ENCODE measurements at places on chromosomes 3 and 15. TPM values are rescaled to one million over a fixed set of nuclear protein-coding genes. Genes with fewer than 3 reads are reported as not detected.
A peak's percentile ranks its signal among the peaks of the same experiment; 100 is the strongest.

Gene ITIH3
- 53.6 TPM for total RNA-seq

Gene IQCH
- total RNA-seq, result 0.24 TPM

Gene TNIK
- 15.0 TPM for total RNA-seq

Gene ATP6V1A
- 81.7 TPM for total RNA-seq

Gene COL6A5
- total RNA-seq, result 0.08 TPM

Gene RASL12
- 6.5 TPM for total RNA-seq

DNA sequence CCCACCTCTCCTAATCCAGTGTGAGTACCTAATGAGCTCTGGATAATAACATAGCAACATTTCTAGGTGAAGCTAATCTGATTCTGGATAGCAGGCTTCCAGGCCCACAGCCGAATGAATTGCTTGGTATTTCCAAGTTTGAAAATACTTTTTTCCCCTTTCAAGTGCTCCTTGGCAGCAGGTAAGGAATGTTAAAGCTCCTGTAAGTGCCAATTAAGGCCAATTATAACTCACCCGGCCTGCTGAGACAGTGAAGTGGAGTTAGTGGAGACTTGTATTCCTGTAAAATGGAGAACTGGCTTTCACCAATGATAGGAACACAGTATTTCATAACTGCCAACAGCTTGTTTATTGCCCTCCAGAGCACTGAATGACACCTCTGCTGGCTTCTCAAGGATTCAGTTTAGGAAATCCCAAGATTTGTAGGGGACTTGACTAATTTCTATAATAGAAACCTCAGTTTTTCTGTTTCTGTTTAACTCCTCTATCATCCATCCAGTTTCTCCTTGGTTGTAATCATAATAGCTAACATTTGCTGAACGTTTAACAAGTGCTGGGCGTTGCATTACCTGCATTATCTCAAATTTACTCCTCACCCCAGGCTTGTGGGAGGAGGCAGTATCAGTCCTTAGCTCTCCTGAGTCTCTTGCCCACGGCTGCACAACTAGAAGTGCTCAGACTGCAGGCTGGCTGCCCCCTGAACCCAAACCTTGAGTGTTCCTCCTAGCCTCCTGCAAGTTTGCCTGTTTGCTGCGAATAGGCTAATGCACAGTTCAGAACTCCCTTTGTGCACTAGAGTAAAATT, 52.7 kb upstream of the SCAANT1 start:
- no peaks in the 10 kb centered on the region for H3K27me3 ChIP-seq
- no peak overlapping the region for H3K27ac ChIP-seq
- peaks cover 43% of the 10 kb centered on the region for H3K4me1 ChIP-seq

- peaks cover 17% of the 10 kb centered on the region for H3K4me1 ChIP-seq
- peak within 1 kb of the TSS; percentile 98 for H3K4me3 ChIP-seq
- H3K27me3 ChIP-seq, result no peaks in the 10 kb centered on the region
- H3K36me3 ChIP-seq, result no peaks in the 10 kb centered on the region
Observed at GRCh38 chr3:185825006-185825638, at the start of gene IGF2BP2. Gene IGF2BP2 (minus strand): TSS chr3:185825042. CDS start chr3:185824960, 82 bp downstream.

DNA sequence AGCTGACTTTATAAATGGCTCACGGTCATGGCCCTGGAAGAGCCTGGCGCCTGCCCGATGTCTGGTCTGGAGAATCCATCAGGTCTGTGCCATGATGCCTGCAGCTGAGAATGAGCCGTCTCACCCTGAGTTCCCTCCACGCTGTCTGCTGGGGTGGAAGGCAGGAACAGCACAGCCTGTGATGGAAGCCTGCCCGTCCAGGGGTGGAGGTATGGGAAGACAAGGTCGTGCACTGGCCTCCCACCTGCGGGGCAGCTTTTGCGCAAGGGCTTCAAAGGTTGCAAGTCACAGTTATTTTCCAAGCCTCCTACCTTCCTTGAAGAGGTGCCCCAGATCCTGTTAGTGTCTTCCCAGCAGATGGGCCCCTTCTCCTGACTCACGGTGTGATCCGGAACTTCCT, 275.5 kb downstream of the FAM43A start:
- no peak overlapping the region for H3K4me3 ChIP-seq
- DNase-seq, result no peak
- no peak overlapping the region for H3K27ac ChIP-seq
- H3K27me3 ChIP-seq, result no peaks in the 10 kb centered on the region
- H3K4me1 ChIP-seq, result no peaks in the 10 kb centered on the region
- no peaks in the 10 kb centered on the region for H3K36me3 ChIP-seq

GRCh38 chr15:69520067-69520466, 67.4 kb downstream of the RPLP1 start:
- no peak for DNase-seq
- no peaks in the 10 kb centered on the region for H3K36me3 ChIP-seq
- no peak overlapping the region for H3K27ac ChIP-seq
- peaks cover 18% of the 10 kb centered on the region for H3K27me3 ChIP-seq
- H3K4me1 ChIP-seq, result peaks cover 11% of the 10 kb centered on the region

DNA sequence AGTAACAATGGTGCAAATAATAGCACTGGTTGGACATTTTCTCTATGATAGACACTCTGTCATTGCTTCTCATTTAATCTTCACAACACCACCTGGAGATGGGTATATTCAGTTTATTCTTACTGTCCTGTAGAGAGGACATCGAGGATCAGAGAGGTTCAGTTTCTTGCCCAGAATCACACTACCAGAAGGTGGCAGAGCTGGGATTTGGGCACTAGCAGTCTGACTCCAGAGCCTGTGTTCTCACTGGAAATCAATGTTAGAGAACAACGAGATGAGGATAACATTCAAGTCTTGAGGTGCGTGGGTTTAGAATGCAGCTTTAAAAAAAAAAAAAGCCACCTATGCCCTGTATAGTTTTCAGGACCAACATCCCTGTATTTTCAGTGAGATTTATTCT, 127.8 kb downstream of the SYNPR start:
- H3K27me3 ChIP-seq, result no peaks in the 10 kb centered on the region
- no peaks in the 10 kb centered on the region for H3K4me1 ChIP-seq
- no peak overlapping the region for H3K27ac ChIP-seq

- no peaks in the 10 kb centered on the region for H3K27me3 ChIP-seq
- DNase-seq, result no peak
- no peaks in the 10 kb centered on the region for H3K36me3 ChIP-seq
- no peak overlapping the region for H3K27ac ChIP-seq
- no peak overlapping the region for H3K4me3 ChIP-seq
Observed at GRCh38 chr3:120033596-120033995, 60.7 kb downstream of the GSK3B start.

GRCh38 chr3:122395582-122395981, 11.6 kb downstream of the FAM162A start:
- no peaks in the 10 kb centered on the region for H3K27me3 ChIP-seq
- DNase-seq, result no peak
- H3K4me1 ChIP-seq, result peaks cover 13% of the 10 kb centered on the region
- H3K27ac ChIP-seq, result no peak overlapping the region

DNA sequence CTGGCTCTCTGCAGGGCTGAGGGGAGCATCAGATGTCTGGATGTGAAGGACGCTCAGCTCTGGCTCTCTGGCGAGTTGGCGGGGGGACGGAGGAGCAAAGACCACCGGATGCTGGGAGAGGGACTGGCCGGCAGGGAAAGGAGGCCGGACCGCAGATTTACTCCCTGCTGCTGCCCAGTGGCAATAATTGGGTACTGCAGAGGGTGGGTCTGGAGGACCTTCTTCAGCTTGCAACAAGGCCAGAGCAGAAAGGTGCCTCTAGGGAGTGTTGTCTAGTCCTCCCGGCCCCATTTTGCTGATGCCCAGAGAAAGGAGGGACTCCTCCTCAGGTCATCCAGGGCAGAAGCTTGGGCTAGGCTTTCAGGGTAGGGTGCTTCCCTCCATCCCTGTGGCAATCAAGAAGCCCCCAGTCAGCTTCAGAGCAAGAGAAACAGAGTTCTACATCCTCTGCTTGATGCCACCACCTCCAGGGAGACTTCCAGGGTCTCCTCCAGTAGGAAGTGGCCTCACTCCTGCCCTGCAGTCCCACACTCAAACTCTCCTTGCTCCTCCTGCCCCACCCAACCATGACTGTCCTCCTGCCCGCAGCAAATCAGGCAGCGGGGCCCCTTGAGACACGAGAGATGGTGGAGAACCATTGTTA, 20.3 kb upstream of the CSPG4 start:
- peak; percentile 84 for DNase-seq
- H3K36me3 ChIP-seq, result no peaks in the 10 kb centered on the region
- H3K4me3 ChIP-seq, result no peak overlapping the region
- H3K27me3 ChIP-seq, result no peaks in the 10 kb centered on the region

DNA sequence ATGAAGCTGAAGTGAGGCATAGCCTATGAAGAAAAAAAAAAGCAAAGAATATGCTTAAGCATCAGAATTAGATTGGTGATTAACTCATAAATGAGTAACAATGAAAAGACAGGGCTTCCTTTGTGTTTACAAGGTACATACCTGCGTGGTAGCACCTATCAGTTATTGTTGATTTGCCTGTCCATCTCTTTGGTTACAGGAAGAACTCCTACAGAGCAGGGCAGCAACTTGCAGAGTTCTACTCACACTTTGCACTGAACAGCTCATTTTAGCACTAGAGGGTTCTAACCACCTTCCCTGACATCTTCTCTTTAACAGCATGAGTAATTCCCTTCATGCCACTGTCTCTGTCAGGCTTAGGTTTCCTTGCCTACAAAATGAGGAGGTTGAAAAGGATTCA, 166.0 kb downstream of the DPH6 start:
- H3K27me3 ChIP-seq, result no peaks in the 10 kb centered on the region
- DNase-seq, result no peak
- no peak overlapping the region for H3K4me3 ChIP-seq
- H3K4me1 ChIP-seq, result no peaks in the 10 kb centered on the region

DNA sequence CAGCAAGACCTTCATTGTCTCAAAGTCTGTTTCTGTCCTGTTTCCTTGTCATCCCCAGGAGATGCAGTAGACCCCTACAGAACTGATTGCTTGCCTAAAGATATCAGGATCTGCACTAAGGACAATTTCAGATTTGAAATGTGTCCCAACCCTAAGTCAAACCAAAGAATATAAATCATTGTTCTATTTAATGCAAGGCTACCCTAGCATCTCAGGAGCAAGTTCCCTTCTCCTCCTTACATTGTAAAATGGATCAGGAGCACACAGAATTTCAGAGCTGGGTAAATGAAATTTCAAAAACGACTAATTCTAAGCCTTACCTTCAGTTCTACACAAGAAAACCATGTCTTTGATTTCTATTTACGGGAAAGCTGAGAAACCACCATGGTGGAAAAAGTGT, 360.9 kb upstream of the KCNH8 start:
- no peak overlapping the region for H3K27ac ChIP-seq
- H3K27me3 ChIP-seq, result no peaks in the 10 kb centered on the region
- no peaks in the 10 kb centered on the region for H3K36me3 ChIP-seq
- no peak for DNase-seq

DNA sequence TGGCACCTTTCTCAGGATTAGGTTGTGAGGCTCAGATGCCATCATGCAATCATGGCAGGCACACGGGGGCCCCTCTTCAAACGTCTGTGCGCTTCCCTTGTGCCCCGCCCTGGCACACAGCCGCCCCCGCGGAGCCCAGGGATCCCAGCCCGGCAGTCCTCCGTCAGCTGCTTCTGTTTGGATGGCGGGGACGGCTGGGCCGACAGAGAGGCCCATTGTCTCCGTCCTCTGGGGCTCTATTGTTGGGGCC, 849 bp upstream of the HDAC11 start:
- DNase-seq, result peak; percentile 60
- H3K4me3 ChIP-seq, result peak overlapping the region; percentile 38
- H3K27ac ChIP-seq, result peak overlapping the region; percentile 74

DNA sequence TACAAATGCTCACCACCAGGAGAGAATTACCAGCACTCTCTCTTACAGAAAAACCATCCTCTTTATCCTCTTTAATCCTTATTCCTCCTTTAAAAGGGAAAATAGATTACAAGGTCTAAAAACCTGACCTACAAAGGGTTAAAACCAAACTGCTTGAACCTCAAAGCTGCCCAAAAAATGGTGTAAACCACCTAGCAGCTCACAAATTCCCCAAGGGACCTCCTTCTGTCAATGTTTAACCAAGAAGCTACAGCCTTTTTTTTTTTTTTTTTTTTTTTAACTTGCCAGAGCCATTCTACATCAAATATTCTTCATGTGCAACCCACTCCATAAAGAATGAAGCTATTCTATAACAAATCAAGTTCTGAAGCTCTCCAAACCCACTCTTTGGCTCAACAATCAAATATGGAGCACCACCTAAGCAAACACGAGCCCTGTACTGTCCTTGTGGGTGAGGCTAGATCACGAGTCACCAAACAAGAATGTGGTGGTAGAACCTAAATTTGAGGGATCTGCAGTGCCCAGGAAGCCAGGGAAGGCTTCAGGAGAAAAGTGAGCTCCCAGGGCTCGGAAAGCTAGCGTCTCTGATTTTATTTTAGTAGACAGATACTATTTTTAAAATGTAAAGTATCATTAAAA, 20.1 kb downstream of the OSBPL10 start:
- H3K4me1 ChIP-seq, result peaks cover 33% of the 10 kb centered on the region
- no peak for DNase-seq
- H3K4me3 ChIP-seq, result no peak overlapping the region
- H3K27me3 ChIP-seq, result no peaks in the 10 kb centered on the region
- peak overlapping the region; percentile 87 for H3K27ac ChIP-seq

DNA sequence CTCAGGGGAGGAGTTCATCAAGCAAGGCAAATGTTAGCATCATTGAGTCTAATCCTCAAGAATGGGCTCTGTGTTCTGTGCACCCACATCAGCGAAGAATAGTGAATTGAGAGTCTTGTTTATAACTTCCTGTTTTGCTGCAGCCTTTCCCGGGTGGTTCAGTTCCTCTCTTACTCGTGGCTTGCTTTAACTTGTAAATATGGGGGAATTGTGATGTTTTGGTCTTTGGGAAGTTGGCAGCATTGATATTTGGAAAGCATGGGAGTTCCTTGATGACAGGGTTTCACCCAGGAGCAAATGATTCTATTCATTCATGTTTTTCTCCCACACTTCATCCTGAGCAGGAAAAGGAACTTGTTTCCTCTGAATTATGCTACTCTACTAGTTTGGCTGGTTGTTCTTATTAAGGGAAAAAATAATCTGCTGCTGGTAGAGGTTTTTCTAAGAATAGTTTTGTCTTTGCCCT, 40.4 kb downstream of the GPD1L start:
- peaks cover 3% of the 10 kb centered on the region for H3K4me1 ChIP-seq
- no peak overlapping the region for H3K4me3 ChIP-seq
- peak overlapping the region; percentile 21 for H3K27ac ChIP-seq
- DNase-seq, result no peak
- H3K27me3 ChIP-seq, result no peaks in the 10 kb centered on the region

DNA sequence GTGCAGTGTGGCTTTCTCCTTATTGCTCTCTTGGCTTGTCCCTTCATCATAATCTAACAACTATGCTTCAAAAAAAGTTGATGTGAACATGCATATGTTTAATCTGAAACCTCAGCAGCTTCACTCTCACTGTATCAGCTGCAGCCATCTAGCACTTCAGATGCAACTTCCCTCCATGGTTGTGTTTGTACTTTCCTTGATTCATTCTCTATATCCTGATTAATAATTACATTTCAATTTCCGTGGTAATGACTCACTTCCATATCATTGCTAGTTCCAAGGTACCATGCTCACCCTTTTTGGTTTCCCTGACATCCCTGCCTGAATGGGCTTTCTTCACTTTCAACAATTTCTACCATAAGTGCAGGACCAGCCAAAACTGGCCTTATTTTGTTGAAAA, 51.2 kb downstream of the MDFIC2 start:
- no peak overlapping the region for H3K4me3 ChIP-seq
- no peak overlapping the region for H3K27ac ChIP-seq
- H3K36me3 ChIP-seq, result no peaks in the 10 kb centered on the region
- no peak for DNase-seq
- H3K4me1 ChIP-seq, result peaks cover 9% of the 10 kb centered on the region
- no peaks in the 10 kb centered on the region for H3K27me3 ChIP-seq

GRCh38 chr3:183541738-183542137, 13.8 kb downstream of the KLHL6 start:
- H3K27me3 ChIP-seq, result no peaks in the 10 kb centered on the region
- H3K4me3 ChIP-seq, result no peak overlapping the region
- H3K36me3 ChIP-seq, result no peaks in the 10 kb centered on the region

Data from hepatocyte (in vitro differentiated cells).